Stimulated activated naive B cell treated with anti-CD40 and anti-IgM and Interleukin-4, amounts not matched to agents 10 μg/mL and 1 μg/mL and 100 μg/mL, for 72 hours (primary cell): ENCODE measurements at places on chromosomes 4 and X.

GRCh38 chrX:25343060-25343459 is 327.3 kb upstream of the ARX start:
- no peak overlapping the region for H3K4me3 ChIP-seq
- H3K27me3 ChIP-seq: no peaks in the 10 kb centered on the region
- no peaks in the 10 kb centered on the region for H3K4me1 ChIP-seq
- no peak overlapping the region for H3K27ac ChIP-seq

- no peak overlapping the region for H3K27ac ChIP-seq
- H3K4me3 ChIP-seq: no peak overlapping the region
Measured at GRCh38 chr4:40261231-40262076, 64.6 kb downstream of the RHOH start.

- H3K4me3 ChIP-seq: no peak overlapping the region
- no peak overlapping the region for H3K27ac ChIP-seq
- no peaks in the 10 kb centered on the region for H3K4me1 ChIP-seq
- no peaks in the 10 kb centered on the region for H3K36me3 ChIP-seq
Measured at GRCh38 chr4:24799544-24800324, 4.4 kb downstream of the SOD3 start.

DNA sequence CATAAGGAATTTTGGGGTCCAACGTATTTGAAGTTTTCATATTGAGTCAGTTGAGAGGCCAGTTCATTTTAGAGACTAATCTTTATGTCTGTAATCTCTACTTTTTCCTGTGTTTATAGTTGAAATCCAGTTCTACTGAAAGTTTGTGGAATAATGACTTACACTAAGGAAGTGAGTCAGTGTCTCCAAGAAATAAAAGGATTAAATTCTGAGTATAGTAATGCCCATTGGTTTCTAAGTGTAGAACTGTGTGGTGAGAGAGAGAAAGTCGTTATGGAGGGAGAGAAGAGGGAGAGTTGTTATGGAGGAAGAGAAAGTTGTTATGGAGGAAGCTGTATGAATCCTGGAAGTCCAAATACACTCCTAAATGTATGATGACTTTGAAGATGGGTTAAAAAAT is 264.6 kb upstream of the HAND2 start:
- H3K27ac ChIP-seq: no peak overlapping the region
- H3K4me1 ChIP-seq: no peaks in the 10 kb centered on the region
- no peak for DNase-seq

GRCh38 chr4:55795341-55795740 is 24.2 kb upstream of the EXOC1L start:
- H3K4me3 ChIP-seq: no peak overlapping the region
- H3K27me3 ChIP-seq: peaks cover 37% of the 10 kb centered on the region
- no peaks in the 10 kb centered on the region for H3K4me1 ChIP-seq
- H3K27ac ChIP-seq: no peak overlapping the region

GRCh38 chr4:41148931-41149330 is 65.4 kb downstream of the APBB2 start:
- H3K27ac ChIP-seq: no peak overlapping the region
- peaks cover 15% of the 10 kb centered on the region for H3K27me3 ChIP-seq
- no peaks in the 10 kb centered on the region for H3K4me1 ChIP-seq
- no peak for DNase-seq
- no peaks in the 10 kb centered on the region for H3K36me3 ChIP-seq

GRCh38 chrX:109327251-109327650 is 154.6 kb downstream of the GUCY2F start:
- H3K36me3 ChIP-seq: no peaks in the 10 kb centered on the region
- H3K27ac ChIP-seq: no peak overlapping the region
- H3K4me3 ChIP-seq: no peak overlapping the region
- no peaks in the 10 kb centered on the region for H3K4me1 ChIP-seq

DNA sequence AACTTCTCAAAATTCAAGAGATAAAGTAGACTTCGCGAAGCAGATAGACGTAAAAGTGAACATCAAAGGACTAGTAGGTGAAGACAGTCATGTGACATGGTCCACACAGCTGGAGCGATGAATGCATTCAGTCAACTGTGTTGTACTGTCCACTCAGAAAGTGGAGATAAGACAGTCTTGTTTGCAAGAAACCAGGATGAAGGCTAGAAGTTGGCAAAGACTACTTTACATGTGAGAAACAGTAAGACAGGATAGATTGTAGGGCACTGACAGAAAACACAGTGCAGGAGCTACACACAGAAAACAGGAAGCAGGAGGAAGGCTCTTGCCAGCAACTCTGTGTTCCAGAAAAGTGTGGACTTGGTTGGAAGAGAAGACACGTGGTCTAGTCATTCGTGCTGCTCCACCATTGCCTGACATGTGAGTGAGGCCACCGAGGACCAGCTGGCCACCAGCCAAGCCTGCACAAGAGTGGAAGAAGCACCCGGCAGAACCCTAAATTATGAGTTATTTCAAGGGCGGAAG is 78.9 kb downstream of the FAT1 start:
- H3K4me3 ChIP-seq: no peak overlapping the region
- no peaks in the 10 kb centered on the region for H3K4me1 ChIP-seq
- no peak for DNase-seq
- no peaks in the 10 kb centered on the region for H3K36me3 ChIP-seq

- peaks cover 11% of the 10 kb centered on the region for H3K36me3 ChIP-seq
- no peak overlapping the region for H3K27ac ChIP-seq
- no peaks in the 10 kb centered on the region for H3K27me3 ChIP-seq
- H3K4me3 ChIP-seq: peak overlapping the region; percentile 56
Measured at GRCh38 chr4:123325241-123325681, 71.3 kb upstream of the SPRY1 start.

DNA sequence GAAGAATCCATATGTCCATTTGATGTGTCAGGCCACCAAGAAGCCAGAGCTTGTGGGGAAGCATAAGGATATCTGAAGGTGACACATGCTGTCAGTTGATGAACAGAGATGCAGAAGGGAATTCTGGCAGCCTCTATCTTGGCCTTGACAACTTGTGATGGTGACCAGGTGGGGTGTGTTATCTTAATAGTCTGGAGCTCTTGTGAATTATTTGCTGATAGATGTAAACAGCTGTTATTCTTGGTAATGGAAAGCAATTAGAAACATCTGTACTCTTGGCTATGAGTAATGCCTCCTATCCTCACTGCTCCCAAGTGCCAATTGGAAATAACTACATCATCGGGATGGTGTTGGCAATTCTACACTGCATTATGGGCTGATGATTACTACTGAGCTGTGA is 51.9 kb downstream of the NAA11 start:
- DNase-seq: no peak
- H3K27ac ChIP-seq: no peak overlapping the region
- no peaks in the 10 kb centered on the region for H3K36me3 ChIP-seq
- H3K27me3 ChIP-seq: no peaks in the 10 kb centered on the region
- H3K4me1 ChIP-seq: no peaks in the 10 kb centered on the region

GRCh38 chr4:51884055-51884454 is 41.1 kb downstream of the DCUN1D4 start:
- no peak for DNase-seq
- no peaks in the 10 kb centered on the region for H3K27me3 ChIP-seq
- H3K4me3 ChIP-seq: no peak overlapping the region
- peaks cover 21% of the 10 kb centered on the region for H3K36me3 ChIP-seq
- H3K27ac ChIP-seq: no peak overlapping the region

GRCh38 chr4:56537147-56537546 is 31.6 kb downstream of the ARL9 start:
- peaks cover 1% of the 10 kb centered on the region for H3K4me1 ChIP-seq
- peaks cover 15% of the 10 kb centered on the region for H3K27me3 ChIP-seq
- H3K36me3 ChIP-seq: no peaks in the 10 kb centered on the region
- no peak for DNase-seq

- no peaks in the 10 kb centered on the region for H3K27me3 ChIP-seq
- H3K27ac ChIP-seq: no peak overlapping the region
- DNase-seq: no peak
- H3K4me1 ChIP-seq: no peaks in the 10 kb centered on the region
- no peak overlapping the region for H3K4me3 ChIP-seq
Measured at GRCh38 chr4:122889726-122890125, 32.7 kb downstream of the NUDT6 start.

GRCh38 chr4:5660185-5660584 is 48.2 kb downstream of the EVC2 start:
- peaks cover 3% of the 10 kb centered on the region for H3K27me3 ChIP-seq
- no peaks in the 10 kb centered on the region for H3K36me3 ChIP-seq
- DNase-seq: no peak
- H3K4me3 ChIP-seq: no peak overlapping the region
- no peaks in the 10 kb centered on the region for H3K4me1 ChIP-seq
- no peak overlapping the region for H3K27ac ChIP-seq

DNA sequence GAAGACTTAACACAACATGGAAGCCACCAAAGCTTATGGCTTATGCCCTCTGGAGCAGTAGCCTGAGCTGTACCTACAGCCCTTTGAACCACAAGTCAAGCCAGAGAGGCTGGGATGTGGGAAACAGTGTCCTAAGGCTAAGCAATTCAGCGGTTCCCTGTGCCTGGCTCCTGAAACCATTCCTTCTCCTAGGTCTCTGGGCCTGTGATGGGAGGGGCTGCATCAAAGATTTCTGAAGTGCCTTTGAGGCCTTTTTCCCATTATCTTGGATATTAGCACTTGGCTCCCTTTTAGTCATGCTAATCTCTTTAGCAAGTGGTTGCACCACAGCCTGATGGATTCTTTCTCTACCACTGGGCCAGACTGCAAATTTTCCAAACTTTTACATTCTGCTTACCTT is 140.5 kb upstream of the NUDT10 start:
- H3K27me3 ChIP-seq: no peaks in the 10 kb centered on the region
- no peaks in the 10 kb centered on the region for H3K4me1 ChIP-seq
- H3K4me3 ChIP-seq: no peak overlapping the region
- DNase-seq: no peak
- peaks cover 3% of the 10 kb centered on the region for H3K36me3 ChIP-seq
- H3K27ac ChIP-seq: no peak overlapping the region

GRCh38 chr4:141643557-141643956 is 7.2 kb downstream of the IL15 start:
- H3K4me1 ChIP-seq: peaks cover 38% of the 10 kb centered on the region
- no peak for DNase-seq
- H3K27ac ChIP-seq: no peak overlapping the region
- no peaks in the 10 kb centered on the region for H3K27me3 ChIP-seq

- peaks cover 6% of the 10 kb centered on the region for H3K27me3 ChIP-seq
- H3K4me1 ChIP-seq: peaks cover 11% of the 10 kb centered on the region
Measured at GRCh38 chrX:56231537-56232090, 542 bp upstream of the KLF8 start.

GRCh38 chr4:136743238-136743637 is 789.1 kb downstream of the PCDH18 start:
- no peaks in the 10 kb centered on the region for H3K36me3 ChIP-seq
- no peaks in the 10 kb centered on the region for H3K4me1 ChIP-seq
- H3K27me3 ChIP-seq: no peaks in the 10 kb centered on the region
- DNase-seq: no peak
- no peak overlapping the region for H3K27ac ChIP-seq
- no peak overlapping the region for H3K4me3 ChIP-seq

DNA sequence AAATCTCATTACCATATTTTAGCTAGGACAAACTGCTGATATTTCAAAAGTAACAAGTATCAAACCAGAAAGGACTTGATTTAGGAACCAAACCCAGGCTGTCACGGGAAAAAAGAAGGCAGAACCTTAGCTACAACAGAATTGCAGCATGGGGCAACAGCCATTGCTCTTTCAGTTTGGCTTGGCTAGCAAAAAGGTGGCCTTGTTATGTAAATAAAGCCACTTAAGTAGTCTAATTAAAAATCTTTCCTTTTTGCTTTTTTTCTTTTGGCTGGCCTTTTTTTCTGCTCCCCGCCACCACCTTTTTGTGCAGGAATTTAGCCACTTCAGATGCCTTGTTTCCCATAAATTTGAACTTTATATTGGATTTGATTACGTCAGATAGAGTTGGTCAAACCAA is 235.9 kb downstream of the CPXCR1 start:
- H3K36me3 ChIP-seq: no peaks in the 10 kb centered on the region
- no peak overlapping the region for H3K27ac ChIP-seq
- no peak for DNase-seq
- no peaks in the 10 kb centered on the region for H3K4me1 ChIP-seq
- no peak overlapping the region for H3K4me3 ChIP-seq
